SW480 (cell line): ENCODE measurements at places on chromosomes 7 and 10.

GRCh38 chr10:88270061-88270808 is 312.9 kb downstream of the RNLS start:
- no peak for DNase-seq

DNA sequence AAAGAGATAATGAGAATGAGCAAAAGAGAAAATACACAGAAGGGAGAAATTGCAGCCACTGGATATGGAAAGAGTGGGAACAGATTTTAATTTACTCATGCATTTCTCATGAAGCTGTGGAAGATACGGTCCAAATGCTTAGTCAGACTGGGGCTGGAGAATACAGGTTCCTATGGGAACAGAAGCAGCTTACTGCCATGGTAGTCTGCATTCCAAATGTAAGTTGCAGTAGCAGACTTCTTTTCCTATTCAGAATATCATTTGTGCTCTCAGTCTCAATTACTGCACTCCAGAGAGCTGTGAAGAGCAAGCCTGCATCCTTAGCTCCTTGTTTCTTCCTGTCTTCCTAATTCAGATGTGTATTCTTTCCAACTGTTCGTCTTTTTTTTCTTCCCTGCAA is 190.8 kb upstream of the TMEM196 start:
- no peak for DNase-seq

- no peak for DNase-seq
Measured at GRCh38 chr7:10222976-10223375, 750.7 kb upstream of the PHF14 start.

DNA sequence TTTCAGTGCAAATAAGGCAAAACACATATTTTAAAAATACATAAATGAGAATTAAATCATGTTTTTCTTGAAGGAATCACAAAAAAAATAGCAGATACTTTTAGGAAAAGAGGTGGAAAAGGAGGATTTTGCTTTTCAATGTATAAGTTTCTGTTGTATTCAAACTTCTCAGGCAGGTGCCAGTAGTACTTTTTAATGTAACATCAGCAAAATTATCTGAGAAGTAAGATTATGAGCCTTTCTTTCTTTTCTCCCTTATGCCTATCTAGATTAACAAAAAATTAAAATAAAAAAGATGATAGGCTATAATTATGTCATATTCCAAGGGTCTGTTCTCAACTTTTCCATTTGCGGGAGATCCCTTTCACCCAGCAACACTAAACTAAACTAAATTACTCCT is 2.6 kb downstream of the DRGX start:
- no peak for DNase-seq

DNA sequence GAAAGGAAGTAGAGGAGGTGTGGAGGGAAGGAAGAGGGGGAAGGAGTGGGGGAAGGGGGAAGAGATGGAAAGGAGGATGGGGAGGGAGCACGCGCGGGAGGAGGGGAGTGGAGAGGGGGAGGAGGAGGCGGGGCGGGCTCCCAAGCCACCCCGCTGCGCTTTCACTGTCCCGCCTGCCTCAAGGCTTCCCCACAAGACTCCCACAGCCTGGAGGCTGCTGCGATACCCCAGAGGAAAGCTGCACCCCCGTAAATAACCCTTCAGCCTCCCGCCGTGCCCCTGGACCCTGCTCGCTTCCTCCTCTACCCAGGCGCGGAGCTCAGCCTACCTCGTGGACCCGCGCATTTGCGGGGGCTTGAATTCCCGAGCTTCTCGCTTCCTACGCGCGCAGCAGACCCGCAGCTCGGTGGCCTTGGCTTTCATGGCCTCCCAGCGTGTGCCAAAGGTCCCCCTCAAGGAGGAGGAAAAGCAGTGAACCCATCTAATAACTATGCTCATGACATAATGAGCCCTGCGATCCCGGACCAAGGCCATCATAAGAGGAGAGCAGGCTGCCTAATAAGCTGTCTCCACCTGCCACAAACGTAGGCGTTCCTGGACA is at the start of gene C10orf67:
Gene C10orf67 (minus strand): TSS at position 557 of the 601 bp plus-strand sequence. CDS start 23 bp downstream, at position 534.
- DNase-seq = peak; percentile 33

- DNase-seq = no peak
Measured at GRCh38 chr10:66555061-66555460, 370.8 kb upstream of the LRRTM3 start.

- no peak for DNase-seq
Measured at GRCh38 chr10:116850058-116850611, 836 bp downstream of the ENO4 start.

DNA sequence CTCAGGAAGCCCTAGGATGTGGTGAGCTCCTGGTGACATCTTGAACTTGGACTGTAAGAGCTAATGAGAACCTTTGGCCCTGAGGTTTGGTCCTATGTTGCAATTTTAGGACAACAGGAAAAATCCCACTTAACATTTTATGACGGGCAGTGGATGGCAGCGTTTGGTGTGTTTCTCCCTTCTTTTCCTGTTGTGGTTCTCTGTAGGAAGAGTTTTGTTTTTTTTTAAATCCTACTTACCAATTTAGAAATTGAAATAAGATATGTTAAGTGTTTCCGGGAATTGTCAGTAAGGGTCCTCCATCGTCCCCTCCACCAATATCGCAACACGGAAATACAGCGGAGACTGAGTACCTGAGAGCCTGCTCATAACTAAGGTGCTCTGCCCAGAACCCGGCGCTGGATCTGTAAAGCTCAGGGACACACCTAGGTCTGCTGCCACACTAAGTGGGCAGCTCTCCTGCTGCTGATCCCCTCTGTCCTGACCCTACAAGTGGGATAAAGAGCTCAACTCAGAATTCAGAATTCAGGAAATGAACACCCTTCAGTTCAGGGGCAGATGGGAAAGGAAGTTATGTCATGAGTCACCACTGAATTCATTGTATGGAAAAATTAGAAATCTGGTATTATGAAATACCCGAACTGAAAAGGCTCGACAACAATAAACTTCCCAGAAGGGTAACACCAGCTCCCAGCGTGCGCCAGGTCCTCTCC is 9.1 kb upstream of the PROSER2 start:
- no peak for DNase-seq

GRCh38 chr7:130095812-130096211 is 25.5 kb downstream of the KLHDC10 start:
- no peak for DNase-seq

DNA sequence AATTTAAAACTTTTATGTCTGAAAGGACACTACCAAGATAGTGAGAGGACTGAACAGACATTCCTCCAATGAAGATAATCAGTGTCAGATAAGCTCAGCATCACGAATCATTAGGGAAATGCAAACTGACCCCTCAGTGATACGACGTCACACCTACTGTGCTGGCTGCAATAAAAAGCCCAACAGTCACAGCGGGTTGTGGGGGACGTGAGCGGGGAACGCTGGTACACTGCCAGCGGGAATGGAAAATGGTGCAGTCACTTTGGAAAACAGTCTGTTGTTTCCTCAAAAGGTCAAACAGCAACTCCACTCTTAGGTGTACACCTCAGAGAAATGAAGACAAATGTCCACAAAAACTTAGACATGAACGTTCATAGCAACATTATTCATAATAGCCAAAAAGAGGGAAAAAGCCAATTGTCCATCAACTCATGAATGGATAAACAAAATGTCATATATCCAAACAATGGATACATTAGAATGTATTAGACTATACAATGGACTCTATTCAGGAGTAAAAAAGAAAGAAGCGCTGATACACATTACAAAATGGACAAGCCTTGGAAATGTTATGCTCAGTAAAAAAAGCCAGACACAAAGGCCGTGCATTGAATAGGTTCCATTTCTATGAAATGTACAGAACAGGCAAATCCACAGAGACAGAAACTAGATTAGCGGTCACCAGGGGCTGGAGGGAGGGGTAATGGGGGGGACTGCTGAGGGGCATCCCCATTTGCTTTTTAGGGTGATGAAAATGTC is 2.4 kb upstream of the ECHS1 start:
- no peak for DNase-seq

DNA sequence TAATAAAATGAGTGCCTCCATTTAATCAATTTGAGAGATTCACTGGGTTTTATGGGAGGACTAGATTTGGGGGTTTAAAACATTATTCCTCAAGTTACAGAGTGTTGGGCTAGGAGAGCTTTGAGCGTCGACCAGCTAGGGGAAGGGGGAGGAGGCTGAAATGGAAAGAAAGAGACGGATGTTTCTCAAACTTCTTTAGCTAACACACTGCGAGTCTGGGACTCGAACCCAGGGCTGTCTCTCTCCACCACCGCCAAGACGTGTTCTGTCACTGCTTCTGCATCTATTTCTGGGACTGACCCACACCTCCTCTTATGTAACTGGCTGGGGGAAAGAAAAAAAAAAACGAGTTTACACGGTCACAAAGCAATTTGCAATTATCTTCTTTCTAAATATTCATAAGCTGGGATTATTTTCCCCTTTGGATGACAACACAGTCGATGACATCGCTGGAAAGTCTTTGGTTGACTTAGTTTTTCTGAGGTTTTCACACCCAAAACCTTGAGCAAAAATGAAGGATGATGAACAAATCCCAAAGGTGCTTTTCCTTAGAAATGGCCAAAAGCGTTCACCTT is 27.2 kb downstream of the CHST15 start:
- DNase-seq = no peak

DNA sequence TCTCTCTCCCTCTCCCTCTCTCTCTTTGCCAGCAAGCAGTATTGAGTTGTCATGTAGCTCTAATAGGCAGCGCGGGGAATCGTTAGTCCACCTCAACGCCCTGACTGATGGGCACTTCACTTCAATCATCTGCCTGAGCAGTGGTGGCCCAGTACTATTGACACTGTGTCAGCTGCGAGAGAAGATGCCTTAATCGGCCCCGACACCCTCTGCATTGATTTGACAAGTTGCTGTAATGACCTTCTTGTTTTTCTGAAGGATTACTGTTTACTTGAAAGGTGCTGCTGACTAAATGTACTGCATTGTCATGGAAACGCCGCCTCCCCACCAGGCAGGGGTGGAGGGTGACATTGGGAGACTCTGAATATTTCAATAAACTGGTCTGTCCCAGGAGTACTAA is 913.8 kb downstream of the KCNMA1 start:
- no peak for DNase-seq

- DNase-seq = no peak
Measured at GRCh38 chr10:85921789-85922188, 444.8 kb downstream of the GRID1 start.

DNA sequence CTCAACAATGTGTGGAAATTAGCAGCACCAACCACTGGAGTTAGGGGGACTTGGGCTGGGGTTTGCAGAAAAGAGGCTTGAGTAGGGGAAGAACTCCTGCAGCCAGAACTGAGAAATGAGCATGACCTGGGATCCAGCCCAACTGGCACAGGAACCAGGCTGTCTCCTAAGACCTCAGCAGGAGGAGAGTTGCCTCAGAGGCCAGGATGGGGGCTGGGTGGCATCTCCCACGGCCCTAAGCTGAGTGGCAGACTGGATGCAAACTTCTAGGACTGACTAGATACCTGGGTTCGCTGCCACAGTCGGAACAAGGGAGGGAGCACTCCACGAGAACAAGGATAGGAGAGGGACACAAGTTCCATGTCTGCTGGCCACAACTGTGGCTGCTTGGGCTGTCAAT is 62.6 kb downstream of the RNF32 start:
- DNase-seq = no peak

DNA sequence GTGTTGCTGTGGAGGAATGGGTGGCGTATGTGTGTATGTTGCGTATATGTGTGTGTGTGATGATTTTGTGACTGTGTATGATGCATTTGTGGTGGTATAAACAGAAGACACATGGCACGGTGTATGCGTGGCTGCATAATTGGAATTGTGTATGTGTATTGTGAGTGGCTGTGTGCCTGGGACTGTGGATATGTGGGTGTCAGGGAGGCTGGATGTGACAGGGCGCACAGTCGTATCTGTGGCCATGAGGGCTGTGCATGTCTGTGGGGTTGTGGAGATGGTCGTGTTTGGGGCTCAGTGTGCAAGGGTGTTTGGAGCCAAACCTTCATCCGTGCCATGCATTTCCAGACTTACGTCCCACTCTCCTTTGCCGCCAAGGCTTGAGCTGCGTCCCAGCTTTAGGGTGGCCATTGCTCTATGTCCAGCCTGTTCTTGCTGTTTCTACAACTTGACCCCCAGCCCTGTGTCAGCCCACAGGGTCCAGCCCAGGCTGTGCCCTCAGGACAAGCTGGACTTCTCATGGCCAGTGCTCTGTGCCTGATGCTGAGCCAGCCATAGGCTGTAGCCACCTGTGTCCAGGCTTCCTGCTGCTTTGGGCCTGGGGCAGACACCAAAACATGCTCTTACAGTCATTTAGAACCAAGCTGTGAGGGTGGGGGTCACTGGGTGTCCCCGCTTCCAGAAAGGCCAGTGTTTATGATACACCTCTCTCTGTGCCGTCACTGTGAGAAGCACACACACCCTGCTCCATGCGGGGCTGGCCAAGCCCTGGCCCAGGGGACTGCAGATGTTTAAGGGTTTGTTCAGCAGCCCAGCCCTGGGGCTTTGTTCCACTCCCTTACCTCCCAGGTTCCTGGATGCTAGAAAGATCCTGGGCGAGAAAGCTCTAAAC is 127.6 kb downstream of the NEURL1 start:
- DNase-seq = no peak

GRCh38 chr7:158111906-158112570 is 475.6 kb downstream of the PTPRN2 start:
- no peak for DNase-seq

DNA sequence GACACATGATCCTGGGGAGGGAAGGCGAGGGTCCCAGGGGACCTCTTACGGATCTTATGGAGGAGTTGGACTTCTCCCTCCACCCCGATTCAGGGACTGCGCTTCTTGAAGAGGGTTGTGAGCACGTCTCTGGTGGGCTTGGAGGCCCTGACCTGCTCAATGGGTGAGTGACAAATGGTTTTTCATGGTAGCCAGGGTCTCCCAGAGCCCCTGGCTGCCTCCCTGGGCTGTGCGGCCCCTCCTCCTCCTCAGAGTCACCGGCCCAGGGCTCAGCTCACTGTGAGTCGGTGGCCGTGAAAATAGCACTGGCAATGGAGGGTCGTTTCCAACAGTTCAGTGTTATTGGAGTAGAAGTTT is 26.6 kb downstream of the INPP5A start:
- no peak for DNase-seq

DNA sequence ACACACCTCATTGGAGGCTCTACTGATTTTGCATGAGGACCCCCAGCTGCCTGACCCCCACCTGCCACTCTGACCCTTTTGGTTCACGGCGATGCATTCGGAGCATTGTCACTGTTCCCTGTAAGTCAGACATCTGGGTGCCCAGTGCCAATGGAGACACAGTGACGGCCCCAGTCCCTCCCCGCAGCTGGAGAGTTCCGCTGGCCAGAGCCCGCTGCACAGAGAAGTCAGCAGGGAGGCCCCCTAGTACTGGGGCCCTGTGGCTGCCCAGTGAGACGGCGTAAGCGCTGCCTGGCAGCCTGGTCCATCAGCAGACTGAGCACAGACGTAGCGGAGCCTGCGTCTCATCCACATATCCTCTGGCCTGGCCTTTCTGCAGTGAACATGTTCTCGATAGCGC is 77.5 kb downstream of the NKX6-2 start:
- no peak for DNase-seq
